Cortex of kidney (tissue), 1 donor: ENCODE measurements at places on chromosomes 6 and 20.

- no peak for DNase-seq
Observed at GRCh38 chr6:32890831-32891230, 36.8 kb downstream of the PSMB9 start.

GRCh38 chr6:36120539-36120938, 9.8 kb upstream of the MAPK13 start:
- no peak for DNase-seq

GRCh38 chr20:34473262-34473883, 42.8 kb upstream of the DYNLRB1 start:
- no peak for DNase-seq

DNA sequence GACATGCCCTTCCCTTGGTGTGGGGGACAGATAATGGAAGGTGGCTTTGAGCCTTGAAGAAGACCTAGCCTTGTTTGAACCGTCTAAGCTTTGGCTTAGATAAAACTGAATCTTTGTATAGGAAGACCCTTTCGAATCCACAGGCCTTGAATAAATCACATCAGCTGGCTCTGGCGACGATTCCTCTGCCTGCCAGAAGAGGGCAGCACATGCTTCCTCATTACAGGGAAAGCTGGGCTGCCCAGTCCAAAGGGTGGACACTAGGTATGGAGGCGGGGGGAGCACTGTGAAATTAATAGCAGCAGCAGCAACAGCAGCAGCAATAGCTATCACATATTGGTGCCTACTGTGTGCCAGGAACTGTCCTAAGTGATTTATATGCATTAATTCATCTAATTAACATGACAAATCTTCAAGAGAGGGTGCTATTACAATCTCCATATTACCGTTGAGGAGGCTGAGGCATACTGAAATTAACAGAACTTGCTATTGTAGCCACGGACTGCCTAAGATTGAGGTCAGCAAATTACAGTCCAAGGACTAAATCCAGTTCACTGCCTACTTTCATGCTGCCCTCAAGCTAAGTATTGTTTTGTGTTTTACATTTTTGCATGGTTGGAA, 85.1 kb downstream of the CLIC5 start:
- DNase-seq = no peak

DNA sequence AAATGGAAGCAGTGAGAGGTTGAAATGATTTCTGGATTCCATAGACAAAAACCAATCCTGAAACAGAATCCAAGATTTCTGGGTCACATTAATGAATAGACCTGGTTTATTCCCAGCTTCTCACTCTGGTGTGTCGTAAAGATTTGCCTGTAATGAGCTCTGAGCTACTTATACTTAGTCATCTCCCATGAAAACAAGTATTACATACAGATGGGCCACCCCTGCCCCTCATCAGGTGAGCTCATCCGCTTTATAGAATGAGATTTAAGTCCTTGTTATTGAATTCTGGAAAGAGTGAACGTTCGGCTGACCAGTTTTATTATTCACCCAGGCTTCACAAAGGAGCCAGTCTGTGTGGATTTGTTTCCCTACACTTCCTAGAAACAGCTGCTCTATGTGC, 47.1 kb upstream of the TMEM181 start:
- DNase-seq = no peak
